ENCODE measurements at places on chromosomes 1 and 21.

- no peak for DNase-seq
Measured at GRCh38 chr1:221823561-221823960, 81.7 kb upstream of the DUSP10 start.

- no peak for DNase-seq
Measured at GRCh38 chr1:70499695-70500094, 88.6 kb downstream of the CTH start.

- DNase-seq, result no peak
Measured at GRCh38 chr1:210677533-210677932, 348.8 kb downstream of the HHAT start.

DNA sequence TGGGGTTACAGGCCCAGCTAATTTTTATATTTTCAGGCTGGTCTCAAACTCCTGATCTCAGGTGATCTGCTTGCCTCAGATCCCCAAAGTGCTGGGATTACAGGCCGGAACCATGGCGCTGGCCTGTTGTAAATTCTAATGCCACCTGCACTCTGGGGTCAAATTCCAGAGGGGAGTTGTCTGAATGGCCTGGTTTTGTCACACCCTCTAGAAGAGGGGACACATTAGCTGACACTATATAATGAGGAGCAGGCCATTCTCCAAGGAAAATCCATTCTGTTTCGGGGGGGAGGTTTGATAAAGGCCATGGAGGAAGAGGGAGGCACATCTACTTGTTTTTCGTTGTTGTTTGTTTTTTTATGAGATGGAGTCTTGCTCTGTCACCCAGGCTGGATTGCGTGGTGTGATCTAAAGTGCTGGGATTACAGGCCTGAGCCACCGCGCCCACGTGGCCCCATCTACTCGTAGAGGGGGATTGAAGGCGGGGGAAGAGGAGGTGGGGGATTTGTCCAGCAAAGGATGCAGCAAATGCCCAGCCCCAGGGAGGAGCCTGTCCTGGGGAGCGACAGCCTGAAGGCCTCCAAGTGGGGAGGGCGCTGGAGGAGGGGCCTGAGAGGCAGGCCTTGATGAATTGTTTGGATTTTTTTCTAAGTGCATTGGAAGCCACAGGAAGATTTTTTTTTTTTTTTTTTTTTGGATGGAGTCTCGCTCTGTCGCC is 78.4 kb upstream of the SLC45A1 start:
- no peak for DNase-seq

DNA sequence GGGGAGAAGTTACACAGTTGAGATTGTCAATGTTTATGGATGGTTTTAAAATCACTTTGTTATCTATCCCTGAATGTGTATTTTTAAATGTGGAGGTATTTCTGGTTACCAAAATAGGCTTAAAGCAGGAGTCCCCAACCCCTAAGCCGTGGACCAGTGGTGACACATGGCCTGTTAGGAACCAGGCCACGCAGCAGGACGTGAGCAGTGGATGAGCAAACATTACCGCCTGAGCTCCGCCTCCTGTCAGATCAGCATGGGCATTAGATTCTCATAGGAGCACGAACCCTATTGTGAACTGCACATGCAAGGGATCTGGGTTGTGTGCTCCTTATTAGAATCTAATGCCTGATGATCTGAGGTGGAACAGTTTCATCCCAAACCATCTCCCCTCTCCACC is 151.6 kb downstream of the GALNT2 start:
- no peak for DNase-seq

DNA sequence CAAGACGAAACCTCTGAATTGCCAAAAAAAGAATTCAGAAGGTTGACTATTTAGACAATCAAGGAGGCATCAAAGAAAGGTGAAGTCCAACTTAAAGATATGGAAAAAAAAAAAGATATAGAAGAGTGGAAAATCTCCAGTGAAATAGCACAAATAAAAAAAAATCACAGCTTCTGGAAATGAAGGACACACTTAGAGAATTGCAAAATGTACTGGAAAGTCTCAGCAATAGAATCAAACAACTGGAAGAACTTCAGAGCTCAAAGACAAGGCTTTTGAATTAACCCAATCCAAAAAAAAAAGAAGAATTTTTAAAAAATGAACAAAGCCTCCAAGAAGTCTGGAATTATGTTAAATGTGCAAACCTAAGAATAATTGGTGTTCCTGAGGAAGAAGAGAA is 31.8 kb downstream of the CD2 start:
- no peak for DNase-seq

GRCh38 chr1:188822248-188822647 is 1655.4 kb downstream of the BRINP3 start:
- DNase-seq, result no peak

DNA sequence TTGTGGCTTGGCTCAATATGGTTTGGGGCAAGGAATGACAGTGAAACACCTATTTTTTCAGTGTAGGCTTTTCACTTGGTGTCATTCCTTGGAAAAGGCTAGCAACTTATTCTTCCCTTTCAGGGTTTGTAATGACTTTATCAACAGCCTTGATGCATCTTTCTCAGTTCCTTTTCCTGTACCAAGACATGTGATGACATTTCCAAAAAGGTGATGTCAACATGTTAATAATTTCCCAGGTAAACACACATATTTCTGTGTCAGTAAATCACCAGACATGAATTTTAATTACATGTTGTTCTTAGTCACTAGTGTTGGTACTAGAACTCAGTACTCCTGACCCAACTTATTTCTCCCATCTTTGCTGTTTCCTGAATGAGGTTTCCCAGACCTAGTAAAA is 37.8 kb upstream of the RRP15 start:
- DNase-seq, result no peak

- no peak for DNase-seq
Measured at GRCh38 chr1:14788080-14788479, 189.6 kb downstream of the KAZN start.

DNA sequence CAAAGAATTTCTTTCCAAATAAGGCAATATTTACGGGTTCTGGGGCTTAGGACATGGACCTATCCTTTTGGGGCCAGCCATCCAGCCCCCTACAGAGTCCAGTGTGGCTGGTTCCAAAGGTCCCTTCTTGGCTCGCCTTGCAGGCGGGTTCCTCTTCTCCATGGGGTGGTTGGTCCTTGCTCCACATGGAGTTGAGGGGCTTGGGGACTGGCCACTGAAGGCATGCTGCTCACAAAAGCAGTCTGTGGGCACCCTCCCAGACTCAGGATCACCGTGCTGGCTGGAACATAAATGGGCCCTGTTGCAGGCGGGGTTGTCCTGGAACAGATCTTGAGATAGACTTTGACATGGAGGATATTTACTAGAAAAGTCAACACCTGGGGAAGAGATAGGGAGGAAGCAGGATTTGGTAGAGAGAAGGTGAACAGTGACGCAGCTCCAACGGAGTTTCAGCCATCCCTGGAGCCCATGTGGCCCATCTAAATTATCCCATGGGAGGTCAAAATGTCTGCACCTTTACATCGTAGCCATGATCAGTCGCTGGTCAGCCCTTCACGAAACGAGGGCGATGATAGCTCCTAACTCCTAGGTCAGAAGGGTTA is 39.1 kb upstream of the LRP8 start:
- DNase-seq, result no peak

- DNase-seq, result no peak
Measured at GRCh38 chr1:89001510-89001909, 9.1 kb upstream of the KYAT3 start.

GRCh38 chr1:117630423-117630998 is 24.7 kb downstream of the TENT5C start:
- DNase-seq, result no peak

DNA sequence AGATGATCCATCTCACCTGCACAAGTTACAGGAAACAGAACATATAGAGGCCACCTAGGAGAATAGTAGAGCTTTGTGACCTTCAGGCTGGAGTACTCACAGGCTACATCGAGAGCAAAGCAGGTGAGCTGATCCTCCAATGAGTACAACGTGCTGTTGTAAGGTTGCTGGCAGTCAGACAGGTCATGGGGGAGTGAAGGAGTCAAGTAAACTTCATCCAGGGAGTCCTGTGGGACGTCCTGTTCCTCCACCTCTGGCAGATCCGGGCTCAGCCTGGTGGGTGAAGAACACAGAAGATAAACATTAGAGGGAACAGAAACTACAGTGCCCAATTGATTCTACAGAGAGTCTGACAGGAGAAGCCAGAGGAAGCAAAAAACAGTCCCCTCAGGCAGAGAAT is 62.5 kb downstream of the PRKAB2 start:
- no peak for DNase-seq

DNA sequence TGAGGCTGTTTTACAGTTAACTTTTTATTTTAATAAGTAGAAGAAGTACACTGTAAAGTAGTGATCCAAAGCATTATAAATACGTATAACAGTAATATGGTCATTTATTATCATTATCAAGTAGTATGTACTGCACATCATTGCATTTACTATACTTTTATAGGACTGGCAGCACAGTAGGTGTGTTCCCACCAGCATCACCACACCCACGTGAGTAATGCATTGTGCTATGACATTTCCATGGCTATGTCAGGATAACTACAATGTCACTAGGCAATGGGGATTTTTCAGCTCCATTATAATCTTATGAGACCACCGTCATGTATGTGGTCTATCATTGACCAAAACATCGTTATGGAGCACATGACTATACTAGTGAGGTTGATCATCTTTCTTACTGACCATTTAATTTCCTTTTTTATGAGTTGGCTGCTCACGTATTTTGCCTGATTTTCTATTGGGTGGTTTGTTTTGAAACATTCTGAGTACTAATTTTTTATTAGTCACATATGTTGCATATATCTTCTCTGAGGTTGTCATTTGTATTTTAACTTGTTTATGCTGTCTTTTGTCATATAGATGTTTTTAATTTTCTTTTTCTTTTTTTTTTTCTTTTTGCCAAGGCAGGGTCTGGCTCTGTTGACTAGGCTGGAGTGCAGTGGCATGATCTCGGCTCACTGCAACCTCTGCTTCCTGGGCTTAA is 25.3 kb upstream of the SHCBP1L start:
- no peak for DNase-seq

DNA sequence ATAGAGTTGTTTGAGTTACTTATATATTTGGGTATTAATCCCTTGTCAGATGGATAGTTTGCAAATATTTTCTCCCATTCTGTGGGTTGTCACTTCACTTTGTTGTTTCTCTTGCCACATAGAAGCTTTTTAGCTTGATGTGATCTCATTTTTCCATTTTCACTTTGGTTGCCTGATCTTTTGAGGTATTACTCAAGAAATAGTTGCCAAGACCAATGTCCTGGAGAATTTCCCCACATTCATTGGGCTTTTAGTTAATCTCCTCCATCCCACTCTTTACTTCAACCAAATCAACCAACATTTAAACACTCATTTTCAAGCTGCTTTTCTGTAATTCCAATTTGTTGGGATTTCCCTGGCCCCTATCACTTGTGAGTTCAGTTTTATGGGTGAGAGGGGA is 69.0 kb downstream of the LEPR start:
- no peak for DNase-seq

DNA sequence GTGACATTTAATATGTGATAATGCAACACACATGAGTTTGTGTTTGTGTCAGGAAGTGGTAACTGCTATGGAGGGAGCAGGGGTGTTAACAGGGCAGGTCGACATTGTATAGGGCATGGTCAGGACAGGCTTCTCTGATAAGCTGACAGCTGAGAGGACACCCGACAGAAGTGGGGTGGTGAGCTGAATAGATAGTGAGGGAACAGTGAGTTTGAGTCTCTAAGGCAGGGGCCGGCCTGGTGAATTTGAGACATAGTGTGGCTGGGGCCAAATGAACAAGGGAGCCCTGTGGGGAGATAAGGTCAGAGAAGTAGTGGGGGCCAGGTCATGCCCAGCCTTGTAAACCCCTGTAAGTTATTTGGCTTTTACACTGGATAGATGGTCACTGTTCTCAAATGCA is 217.4 kb upstream of the KIAA0040 start:
- no peak for DNase-seq

GRCh38 chr1:2446394-2446793 is 29.7 kb upstream of the PLCH2 start:
- DNase-seq, result no peak

- no peak for DNase-seq
Measured at GRCh38 chr1:167099851-167100250, 6.0 kb downstream of the STYXL2 start.

DNA sequence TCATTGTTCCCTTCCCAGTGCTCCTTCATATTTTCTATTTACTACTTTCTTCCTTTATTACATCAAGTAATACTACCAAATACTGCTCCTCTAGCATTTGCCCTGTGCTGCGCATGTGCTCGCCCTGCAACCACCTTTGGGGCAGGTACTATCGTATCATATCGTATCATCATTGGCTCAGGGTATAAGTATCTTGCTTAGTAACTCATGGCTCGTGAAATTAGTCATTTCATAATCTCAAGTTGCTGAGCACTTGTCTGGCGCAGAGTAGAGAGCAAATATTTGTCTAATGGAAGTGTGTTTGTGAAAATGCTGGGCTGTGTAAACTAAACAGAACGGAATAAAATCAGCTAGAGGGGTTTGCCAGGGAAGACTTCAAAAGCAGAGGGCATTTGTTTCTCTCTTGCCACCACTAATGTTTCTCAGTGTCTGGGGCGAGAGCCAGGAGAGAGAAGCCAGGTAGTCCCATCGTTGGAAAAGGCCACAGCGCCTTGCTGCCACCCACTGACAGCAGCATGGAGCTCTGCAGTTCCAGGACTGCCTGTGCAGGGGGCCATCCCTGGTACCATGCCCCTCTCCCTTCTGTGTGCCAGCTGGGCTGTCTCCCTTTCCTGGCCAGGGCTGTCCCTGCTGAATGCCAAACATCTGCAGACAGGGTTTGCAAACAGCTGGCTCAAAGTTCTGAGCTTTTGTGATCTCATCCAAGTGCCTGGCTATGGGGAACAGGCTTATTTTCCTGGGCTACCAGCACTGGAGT is 20.0 kb upstream of the CPT2 start:
- DNase-seq, result no peak

DNA sequence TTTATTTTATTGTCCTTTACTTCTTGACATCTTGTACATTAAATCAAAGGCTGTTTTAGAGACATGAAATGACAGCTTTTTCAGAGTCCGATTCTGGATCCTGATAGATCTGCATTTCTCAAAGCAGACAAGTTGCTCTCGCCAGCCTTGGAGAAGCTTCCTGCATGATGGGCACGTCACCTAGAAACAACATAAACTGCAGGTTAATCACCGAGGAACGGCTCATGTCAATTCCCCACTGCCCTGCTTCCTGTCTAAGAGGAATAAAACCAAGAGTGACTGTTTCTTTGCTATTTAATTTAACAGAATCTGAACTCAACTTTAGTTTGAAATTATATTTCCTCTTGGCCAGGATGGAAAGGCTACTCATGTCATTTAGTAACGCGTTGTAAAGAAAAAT is 77.0 kb downstream of the RWDD3 start:
- DNase-seq, result no peak

DNA sequence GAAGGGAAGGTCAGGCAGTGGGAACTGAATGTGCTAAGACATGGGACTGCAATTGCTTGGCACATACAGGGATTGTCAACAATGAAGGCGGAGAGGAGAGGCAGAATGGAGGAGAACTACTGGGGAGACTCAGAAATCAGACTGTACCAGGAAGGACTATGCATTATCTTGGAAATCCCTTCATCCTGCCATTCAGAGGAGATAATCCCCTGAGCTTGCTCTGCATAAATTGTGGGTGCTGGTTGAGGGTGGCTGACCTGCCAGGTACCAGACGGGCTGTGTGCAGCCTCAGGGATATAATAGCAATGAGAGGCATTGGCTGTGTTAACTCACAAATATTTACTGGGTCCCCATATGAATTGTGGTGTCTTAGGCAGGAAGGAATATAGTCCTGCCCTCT is 5.0 kb upstream of the TRABD2B start:
- DNase-seq, result no peak

GRCh38 chr1:101382135-101382534 is 145.3 kb downstream of the S1PR1 start:
- no peak for DNase-seq

Data from GM19239 (cell line).